ENCODE measurements at places on chromosomes 3 and 15. TPM values are rescaled to one million over a fixed set of nuclear protein-coding genes. Genes with fewer than 3 reads are reported as not detected.

The GOLGA6A gene
- not detected for total RNA-seq

The TM2D3 gene
- total RNA-seq = 56.3 TPM

The PTH1R gene
- 11.8 TPM for total RNA-seq

DNA sequence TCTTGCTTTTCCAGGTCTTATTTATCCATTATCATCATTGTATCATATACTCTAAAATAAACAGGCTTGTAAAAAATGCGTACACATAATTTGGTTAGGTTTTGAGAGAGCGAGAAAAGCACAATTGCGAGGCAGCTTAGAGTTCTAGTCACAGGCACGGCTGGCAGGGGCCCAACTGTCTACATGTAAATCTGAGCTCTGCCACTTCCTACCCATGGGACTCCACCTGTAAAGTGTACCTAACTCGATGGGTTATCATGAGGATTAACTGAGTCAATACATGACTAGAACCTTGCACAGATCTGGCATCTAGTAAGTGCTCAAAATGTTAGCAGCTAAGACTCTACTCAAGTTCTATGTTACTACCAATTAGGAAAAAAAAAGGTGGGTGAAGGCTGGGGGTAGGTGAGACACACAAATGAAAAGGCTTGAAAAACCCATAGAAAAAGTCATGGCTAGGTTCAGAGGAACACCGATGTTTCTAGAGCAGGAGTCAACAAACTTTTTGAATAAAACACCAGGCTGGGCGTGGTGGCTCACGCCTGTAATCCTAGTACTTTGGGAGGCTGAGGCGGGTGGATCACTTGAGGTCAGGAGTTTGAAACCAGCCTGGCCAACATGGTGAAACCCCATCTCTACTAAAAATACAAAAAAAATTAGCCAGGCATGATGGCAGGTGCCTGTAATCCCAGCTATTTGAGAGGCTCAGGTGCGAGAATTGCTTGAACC, 36.2 kb downstream of the GLB1 start:
- DNase-seq = no peak

DNA sequence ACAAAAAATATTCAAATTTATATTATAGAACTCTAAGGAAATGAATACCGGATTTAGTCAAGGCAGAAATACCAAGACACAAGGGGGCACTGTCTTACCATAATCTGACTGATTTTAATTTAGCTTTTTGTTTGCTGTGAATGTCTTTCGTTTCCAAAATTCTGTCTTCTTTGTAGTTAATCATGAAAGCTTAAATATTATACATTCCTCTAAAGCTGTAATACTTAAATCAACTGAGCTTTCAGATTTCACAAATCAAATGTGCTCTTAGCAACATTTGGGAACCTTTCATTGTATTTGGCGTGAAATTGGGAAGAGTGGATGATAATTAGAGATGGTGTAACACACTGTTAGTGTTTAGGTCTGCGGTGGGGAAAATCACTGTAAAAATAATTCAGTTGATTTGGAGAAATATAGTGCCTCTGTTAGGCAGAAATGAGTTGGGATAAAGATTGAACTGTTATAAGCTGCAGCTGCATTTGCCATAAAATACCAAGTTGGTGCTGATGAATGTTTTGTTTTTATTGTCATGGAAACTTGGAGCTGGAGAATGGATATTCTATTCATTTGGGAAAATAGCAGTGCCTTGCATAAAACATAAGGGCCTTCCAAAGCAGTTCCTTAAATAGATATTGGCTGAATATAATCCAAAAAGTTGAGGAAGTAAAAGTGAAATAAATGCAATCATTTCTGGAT, 228.2 kb downstream of the TCF12 start:
- DNase-seq = no peak

DNA sequence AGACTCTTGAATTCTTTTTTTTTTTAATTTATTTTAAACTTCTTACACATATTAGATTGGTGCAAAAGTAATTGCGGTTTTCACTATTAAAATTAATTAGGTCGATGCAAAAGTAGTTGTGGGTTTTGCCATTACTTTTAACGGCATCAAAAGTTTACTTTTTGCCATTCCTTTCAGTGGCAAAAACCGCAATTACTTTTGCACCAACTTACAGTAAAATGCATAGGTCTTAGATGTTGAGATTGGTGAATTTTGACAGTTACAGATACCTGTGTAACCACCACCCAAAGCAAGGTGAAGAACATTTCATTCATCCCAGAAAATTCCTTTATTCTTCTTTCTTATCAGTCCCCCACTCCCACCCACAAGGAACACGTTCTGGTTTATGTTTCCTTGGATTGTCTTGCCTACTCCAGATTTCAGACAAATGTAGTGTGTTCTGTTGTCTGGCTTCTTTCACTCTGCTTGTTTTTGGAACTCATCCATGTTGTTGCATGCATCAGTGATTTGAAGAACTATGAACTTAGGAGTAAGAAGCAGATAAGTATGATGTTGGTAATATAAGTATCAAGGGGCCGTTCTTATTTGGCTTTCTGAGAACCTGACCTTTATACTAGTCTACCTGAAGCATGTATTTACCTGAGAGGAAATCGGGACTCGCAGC, 198.4 kb upstream of the UBE2E1 start:
- DNase-seq = no peak

DNA sequence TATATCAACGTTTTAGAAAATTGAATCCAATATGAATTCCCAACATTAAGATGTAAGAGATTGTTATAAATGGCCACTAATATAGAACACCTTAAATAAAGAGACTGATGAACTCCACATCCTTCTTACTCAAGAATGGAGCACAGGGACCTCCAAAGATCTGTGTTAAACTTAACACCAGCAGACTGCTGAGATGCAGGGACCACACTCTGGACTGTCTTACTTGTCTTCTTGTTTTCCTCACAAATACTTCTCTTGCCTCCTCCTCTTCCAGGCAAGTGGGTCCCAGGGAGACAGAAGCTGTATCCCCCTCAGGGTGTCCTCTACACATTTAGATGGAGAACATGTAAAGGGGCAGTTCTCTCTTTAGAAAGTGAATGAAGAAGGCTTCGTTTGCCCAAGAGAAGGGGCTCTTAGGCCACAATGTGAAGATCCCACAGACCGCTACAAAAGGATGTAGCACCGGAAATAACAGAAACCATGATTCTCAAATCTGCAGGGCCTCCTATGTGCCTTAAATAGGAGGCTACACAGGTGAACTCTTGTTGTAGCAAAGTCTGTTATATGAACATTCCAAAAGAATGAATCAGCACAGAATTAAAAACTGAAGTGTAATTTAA, 52.2 kb downstream of the SATB1 start:
- no peak for DNase-seq

- no peak for DNase-seq
Measured at GRCh38 chr3:177973241-177973840, 562.9 kb upstream of the KCNMB2 start.

- DNase-seq = no peak
Measured at GRCh38 chr3:188049606-188050530, 104.1 kb upstream of the LPP start.

DNA sequence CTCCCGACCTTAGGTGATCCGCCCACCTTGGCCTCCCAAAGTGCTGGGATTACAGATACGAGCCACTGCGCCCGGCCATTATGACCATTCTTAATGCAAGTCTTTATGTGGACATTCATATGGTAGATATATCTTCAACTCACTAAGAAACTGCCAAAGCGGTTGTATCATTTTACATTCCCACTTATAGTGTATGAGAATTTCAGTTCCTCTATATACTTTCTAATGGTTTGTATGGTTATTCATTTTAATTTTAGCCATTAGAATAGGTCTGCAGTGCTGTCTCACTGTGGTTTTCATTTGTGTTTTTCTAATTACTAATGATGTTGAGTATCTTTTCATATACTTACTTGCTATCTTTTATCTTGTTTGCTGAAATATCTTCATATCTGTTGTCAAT, 32.5 kb downstream of the TCF12 start:
- no peak for DNase-seq
